Fibroblast of skin of abdomen (primary cell): ENCODE measurements at places on chromosomes 16 and 17.

- DNase-seq: peak; percentile 3
These were observed 17.4 kb upstream of the NOS2 start for GRCh38 chr17:27817731-27818130.

DNA sequence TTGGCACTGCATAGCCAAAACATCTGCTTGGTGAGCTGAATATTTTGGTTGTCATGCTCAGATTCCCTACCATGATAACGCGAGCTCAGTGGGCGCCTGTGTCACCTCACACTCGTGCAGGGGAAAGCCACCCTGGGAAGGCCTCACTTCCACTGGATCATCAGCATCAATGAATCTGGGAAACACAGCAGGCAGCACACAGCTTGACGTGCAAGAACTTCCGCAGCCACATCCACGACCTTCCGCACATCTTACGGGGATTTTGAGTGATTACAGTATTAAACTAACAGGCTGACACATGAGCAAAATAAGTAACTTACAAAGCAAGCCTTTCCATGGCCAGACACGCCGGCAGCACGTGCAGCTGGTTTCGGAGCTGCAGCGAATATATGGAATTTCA, 54.7 kb upstream of the FOXF1 start:
- peak; percentile 48 for DNase-seq

DNA sequence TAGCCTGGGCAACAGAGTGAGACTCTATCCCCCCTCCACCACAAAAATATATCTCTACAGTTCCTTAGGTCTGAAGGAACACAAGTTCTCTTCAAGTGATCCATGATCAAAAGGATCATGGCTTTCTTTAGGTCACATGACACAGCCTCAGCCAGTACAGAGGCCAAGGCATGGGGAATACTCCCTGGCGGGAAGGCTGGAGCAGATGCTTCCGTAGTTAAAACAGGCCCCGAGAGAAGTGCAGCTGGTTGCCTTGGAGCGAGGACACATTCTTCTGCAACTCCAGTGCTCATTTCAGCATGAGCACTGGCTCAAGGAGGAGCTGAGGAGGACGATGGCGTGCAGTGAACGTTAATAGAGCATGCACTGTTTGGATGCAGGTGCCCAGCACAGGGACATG, 13.5 kb downstream of the CDIP1 start:
- no peak for DNase-seq

DNA sequence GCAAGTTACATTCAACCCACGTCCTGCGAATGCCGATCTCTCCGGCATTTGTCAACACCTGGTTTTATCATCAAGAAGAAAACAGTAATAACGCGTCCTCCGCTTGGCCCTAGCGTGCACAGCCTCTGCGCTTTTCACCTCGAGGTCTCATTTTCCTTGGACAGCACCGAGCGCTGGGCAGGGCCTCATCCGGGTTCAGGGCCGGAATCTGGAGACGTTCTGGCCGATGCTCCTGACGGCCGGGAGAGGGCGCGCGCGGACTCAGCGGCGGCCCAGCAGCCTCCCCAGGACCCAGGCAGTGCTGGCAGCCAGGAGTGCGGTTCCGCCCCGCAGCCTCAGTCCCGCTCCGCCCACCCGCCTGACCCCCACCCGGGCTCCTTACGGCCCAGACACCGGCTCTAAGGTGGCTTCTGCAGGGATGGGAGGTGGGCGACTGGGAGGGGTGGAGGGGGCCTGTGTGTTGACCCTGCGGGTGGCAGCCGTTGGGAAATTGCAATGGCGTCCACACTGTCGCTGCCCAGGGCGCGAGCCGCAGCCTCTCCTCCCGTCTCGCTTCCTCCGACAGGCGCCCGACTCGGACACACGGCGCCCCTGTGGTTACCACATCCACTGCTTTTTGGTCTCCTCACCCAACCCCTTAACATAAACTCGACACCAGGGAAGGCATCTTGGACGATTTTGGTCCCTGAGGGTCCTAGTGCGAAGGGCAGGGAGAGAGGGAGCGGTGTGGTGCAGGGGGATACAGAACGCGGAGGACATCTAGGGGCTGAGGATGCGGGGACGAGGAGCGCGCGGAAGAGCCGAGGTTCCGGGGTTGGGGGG, 7.4 kb upstream of the FLYWCH1 start:
- DNase-seq: peak; percentile 78

DNA sequence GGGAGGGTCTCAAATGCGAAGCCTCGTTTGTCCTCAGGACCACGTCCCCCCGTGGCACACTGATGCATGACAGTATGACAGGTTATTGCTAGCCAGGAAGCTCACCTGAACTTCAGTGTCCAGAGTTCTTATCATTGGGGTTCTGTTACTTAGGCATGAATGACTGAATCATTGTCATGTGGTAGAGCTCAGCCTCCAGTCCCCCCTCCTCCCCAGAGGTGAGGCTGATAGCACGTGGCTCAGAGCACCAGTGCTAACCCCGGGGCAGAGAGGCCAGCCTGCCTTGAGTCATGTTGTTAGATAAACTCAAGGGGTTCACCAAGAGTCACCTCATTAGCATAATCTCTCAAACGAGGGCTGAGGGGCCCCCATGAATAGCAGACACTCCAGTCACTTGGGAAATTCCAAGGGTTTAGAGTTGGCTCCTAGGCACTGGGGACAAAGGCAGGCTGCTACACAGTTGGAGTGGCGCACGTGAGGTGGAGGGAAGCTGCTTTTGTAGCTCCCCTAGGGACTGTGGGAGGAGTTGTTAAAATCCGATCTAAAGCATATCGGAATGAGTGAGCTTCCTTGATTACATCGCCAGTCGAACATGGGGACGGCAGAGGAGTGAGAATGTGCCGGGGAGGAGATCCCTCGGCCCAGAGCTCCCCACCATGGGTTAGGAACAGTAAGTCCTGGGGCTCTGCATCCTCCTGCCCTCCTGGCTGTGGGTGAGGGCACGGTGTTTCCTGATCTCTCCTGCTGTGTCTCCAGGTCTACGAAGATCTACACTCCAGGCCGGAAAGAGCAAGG, 18.2 kb downstream of the DHX38 start:
- no peak for DNase-seq

DNA sequence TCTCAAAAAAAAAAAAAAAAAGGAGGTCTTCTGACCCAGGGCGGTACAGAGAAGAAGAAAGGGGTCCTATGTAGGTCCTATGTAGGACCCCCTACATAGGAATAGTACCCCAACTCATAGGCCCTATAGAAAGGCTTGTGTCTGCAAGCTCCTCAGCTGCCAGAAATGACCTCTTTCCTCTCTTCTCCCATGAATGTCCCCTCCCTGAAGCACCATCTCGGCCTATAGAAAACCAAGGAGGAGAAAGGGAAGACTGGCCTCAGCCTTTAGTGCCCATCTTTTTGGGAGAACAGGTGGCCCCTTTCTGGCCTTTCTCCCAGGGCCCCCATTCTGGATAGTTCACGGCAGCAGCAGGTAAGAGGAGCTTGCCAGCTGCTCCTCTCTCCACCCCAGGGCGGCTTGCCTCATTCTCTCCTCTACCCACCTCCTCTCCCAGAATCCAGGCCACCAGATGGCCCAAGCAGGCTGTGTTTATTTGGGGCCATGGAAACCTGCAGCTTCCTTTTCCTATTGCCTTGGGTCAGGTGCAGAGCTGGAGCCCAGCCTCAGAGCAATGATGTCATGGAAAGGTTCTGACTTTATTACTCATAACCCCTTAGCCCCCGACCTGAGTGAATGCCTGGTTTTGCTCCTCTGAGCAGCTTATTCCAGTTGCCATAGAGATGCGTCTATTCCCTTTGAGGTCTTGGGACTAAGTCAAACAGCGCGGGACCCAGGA, 1.6 kb upstream of the MRPL58 start:
- peak; percentile 4 for DNase-seq
